ENCODE measurements at places on chromosomes 2 and 18. TPM values are rescaled to one million over a fixed set of nuclear protein-coding genes. Genes with fewer than 3 reads are reported as not detected.

The AMER3 gene
- not detected for total RNA-seq

The CFC1 gene
- not detected for total RNA-seq

The EDAR gene
- total RNA-seq: not detected

The SLC9A4 gene
- total RNA-seq: not detected

The TIMM21 gene
- total RNA-seq: 14.5 TPM

The CCBE1 gene
- 1.8 TPM for total RNA-seq

- no peak for DNase-seq
These were observed 5.7 kb upstream of the PTPRN start for GRCh38 chr2:219314804-219315468.

GRCh38 chr2:61425605-61426155 is 45.2 kb downstream of the USP34 start:
- DNase-seq: no peak

- no peak for DNase-seq
These were observed 5.8 kb downstream of the CIB4 start for GRCh38 chr2:26635401-26635800.

DNA sequence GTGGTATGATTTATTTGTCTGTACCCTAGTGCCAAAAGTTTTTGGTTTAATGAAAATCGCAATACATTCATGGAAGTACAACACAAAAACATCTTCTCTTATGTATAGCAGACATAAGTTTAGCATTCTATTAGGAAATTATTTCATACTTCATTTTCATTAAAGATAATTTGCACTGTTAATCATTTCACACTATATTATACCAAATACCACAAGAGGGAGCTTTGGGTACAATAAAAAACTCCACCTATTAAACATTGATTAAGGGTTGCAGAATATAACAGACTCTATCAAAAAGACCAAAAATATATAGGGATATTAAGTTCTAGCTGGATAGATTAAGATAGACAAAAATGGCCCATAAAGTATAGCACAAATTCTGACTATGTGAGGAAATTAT is 79.0 kb downstream of the SLC66A3 start:
- no peak for DNase-seq

GRCh38 chr2:237097911-237098702 is 12.4 kb downstream of the COPS8 start:
- DNase-seq: no peak

- DNase-seq: no peak
These were observed 233.5 kb upstream of the RBBP8 start for GRCh38 chr18:22699629-22700028.

- DNase-seq: no peak
These were observed 74.1 kb downstream of the MMADHC start for GRCh38 chr2:149513461-149513860.

DNA sequence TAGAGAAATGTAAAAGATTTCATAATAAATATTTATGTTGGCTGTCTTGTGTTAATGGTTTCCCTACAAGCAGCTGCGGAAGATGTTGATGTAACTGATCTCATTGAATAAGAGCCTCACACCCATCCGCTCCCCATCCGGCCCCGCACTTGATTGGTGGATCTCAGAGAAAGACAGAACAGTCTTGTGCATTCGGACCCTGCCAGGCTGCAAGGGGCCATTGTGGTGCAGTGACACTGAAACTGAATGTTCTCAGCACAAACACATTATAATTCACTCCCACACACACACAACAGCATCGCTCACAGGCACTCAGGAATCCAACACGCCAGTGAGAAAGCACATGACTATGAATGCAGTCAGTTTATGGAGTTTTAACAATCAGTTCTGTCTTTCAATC is 47.8 kb downstream of the PRELID3A start:
- DNase-seq: no peak

DNA sequence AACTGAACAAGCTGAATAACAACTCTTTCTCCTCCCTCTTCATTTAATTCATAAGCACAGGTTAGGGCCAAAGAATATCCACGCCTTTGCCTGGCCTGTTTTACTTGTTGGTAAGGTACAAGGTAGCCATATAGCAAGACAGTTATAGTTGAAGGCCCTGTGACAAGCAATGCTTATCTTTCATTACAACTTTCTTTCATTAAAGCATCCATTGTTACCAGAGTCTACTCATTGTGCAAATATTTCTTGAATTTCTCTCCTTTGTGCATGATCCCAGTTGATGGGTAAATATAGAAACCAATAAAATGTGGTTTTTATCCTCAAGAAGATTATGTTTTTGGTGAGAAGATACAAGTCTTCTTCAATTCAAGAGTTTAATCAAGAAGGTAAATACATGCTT is 140.2 kb downstream of the UBE2E3 start:
- no peak for DNase-seq

GRCh38 chr2:197159661-197160211 is 150.8 kb downstream of the ANKRD44 start:
- no peak for DNase-seq

GRCh38 chr2:241852116-241852980 is 6.3 kb downstream of the PDCD1 start:
- DNase-seq: no peak

GRCh38 chr2:117917223-117917917 is 96.5 kb downstream of the CCDC93 start:
- no peak for DNase-seq

- no peak for DNase-seq
These were observed 245.6 kb downstream of the FAM210A start for GRCh38 chr18:13480571-13481255.

- DNase-seq: no peak
These were observed 716.7 kb downstream of the DCDC2C start for GRCh38 chr2:4420032-4420431.

GRCh38 chr18:59795882-59796281 is 98.7 kb upstream of the CCBE1 start:
- DNase-seq: no peak

DNA sequence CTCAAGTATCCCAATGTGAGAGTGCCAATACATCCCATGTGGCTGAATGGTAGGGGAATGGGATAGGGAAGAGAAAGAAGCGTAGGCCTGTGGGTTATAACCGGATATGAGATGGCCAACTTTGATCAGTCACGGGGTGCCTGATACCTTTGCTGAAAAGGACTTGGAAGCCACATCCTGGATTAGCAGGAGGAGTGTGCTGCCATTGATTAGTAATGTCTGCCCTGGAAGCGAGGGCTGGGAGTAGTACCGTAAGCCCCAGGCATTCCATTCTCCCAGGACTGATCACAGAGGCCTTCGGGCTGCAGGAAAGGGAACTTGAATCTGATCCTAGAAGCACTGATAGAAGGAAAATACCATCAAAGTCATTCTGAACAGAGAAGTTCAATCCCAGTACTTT is 218.5 kb downstream of the TFCP2L1 start:
- no peak for DNase-seq

DNA sequence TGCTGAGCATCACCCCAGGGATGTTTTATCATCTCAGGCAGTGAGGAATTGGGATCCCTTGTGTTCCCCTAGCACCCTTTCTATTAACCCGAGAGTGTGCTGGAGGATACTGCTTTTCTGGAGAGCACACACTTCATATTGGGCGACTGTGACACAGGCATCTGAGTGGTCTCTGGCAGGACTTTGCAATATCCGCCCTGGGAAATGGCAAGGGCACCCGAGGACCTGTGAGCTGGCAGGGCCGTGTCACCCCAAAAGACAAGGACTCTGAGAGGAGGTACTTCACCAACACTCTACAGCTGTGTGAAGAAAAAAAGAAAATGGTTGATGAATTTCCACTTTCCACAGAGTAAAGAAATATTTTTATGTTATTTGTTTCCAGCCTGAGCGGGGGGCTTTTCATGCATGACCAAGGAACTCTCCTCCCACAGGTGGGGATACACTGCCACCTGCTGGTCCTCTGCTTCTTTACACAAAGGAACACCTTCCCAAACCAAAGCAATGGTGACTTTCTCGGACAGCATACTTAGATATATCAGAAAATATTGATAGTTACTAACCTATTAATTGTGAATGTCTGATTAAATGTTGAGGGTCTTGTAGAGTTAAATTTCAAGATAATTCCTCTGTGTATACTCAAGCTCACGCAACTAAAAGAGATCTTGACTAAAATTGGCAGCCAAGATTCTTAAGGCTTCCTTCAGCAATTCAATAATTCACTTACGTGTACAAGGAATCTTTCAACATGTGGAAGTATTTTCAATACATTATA is 45.9 kb upstream of the REG3G start:
- no peak for DNase-seq

DNA sequence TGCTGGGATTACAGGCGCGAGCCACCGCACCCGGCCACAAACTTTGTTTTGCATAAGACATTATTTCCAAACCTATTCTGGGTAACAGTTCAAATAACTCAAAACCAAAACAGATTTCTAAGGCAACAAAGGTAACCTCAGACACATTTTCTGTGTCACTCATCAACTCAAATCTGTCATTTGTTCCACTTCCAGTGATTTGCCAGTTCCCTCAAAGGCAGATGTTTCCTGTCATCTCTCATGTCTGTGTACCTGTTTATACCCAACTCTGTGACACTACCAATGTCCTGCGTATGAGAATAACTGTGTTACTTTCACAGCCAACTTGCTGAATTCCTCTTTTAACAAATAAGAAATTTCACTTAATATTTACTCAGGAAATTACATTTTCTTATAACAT is 54.4 kb downstream of the SCN3A start:
- DNase-seq: no peak

DNA sequence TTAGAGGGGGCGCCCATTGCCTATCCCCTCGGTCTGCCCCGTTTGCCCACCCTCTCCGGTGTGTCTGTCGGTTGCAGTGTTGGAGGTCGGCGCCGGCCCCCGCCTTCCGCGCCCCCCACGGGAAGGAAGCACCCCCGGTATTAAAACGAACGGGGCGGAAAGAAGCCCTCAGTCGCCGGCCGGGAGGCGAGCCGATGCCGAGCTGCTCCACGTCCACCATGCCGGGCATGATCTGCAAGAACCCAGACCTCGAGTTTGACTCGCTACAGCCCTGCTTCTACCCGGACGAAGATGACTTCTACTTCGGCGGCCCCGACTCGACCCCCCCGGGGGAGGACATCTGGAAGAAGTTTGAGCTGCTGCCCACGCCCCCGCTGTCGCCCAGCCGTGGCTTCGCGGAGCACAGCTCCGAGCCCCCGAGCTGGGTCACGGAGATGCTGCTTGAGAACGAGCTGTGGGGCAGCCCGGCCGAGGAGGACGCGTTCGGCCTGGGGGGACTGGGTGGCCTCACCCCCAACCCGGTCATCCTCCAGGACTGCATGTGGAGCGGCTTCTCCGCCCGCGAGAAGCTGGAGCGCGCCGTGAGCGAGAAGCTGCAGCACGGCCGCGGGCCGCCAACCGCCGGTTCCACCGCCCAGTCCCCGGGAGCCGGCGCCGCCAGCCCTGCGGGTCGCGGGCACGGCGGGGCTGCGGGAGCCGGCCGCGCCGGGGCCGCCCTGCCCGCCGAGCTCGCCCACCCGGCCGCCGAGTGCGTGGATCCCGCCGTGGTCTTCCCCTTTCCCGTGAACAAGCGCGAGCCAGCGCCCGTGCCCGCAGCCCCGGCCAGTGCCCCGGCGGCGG is 1.7 kb downstream of the MYCN start:
- DNase-seq: no peak

DNA sequence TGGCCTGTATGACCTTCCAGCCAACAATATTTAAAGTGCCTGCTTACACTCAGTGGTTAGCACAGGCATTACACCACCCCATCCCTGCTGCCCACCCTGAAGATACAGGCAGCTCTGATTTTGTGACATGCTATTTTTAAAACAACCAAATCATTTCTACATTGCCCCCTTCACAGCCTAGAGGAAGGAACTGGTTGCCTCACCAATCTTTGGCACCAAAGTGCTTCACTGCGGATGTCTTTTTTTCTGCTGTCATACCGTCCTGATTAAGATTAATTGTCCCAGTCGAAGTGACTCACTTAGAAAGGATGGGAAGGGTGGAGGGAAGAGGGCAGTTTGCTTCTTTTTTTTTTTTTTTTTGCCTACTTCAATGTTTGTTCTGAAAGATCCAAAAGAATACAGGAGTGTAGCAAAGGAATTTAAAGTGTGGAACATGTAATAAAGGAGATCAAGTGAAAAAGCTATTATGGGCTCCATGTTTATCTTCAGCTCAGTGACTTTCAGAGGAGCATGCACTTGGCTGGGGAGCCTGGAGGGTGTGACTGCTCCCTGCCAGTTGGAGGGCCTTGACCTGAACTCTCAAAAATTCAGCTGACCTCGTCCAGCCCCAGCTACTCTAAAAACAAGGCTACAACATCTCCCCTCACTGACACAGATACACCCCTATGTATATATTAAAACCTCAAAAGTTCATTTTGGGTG is 501.1 kb upstream of the TNP1 start:
- no peak for DNase-seq

DNA sequence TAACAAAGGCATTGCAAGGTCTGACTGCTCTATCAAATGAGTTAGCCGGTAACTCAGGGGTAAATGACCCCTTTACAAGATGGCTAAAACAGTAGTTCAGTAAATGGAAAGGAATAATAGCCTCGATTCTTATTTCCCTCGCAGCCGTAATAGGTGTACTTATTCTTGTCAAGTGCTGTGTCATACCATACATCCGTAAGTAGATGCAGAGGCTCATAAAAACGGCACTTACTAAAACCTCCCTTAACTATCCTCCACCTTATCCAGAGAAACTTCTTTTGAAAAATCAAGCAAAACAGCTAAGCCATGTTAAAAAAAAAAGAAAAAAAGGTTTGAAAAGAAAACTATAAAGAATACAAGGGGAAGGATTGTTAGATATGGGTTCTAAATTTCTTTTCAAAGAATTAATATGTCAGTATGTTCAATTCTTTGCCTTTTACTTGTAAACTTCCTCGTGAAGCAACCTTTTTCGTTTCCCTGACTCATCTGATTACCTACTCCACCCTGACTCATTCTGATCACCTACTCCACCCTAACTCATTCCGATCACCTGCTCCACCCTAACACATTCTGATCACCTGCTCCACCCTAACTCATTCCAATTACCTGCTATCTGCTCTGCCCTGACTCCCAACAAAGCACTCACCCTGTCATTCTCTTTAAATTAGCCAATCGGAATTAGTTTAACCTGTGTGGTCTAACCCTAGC is 127.5 kb downstream of the SPAG16 start:
- no peak for DNase-seq

DNA sequence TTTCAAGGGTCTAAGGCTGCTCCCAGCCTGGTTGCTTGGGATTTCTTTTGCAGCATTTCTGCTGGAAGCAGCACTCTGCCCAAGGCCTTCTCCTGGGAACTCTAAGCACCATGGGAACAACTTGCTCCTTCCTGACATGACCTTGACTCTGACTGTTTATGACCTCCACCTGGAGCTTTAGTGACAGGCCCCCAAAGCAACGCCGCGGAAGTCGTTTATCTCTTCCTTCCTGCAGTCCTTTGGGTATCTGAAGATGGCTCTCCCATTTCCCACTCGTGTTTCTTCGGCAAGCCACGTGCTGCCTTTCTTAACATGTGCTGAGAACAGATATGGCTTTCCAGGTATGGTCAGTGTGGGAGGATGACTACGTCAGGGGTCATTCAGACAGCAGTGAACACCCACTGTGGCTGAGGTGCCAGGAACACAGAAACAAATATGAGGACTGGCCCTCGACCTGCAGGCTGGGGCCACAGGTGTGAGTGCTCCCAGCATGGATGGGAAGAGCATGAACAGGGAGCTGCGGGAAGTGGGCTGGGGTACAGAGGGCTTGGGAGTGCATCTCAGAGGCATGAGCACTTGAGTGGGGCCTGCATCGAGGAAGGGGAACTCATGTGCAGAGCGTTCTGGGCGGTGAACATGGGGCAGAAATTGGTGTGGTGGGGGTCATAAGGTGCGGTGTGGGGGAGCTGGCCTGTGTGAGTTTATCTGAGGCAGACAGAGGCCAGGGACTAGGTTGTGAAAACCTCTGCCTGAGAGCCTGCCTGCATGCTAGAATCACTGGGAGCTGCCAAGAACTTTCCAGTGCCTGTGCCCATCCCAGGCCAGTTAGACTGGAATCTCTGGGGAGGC is 140.5 kb downstream of the TSN start:
- DNase-seq: no peak
